ENCODE measurements at places on chromosomes 3 and 15. TPM values are rescaled to one million over a fixed set of nuclear protein-coding genes. Genes with fewer than 3 reads are reported as not detected.

The PPARG gene
- total RNA-seq, result 3.9 TPM

The SLCO2A1 gene
- 1.8 TPM for total RNA-seq

The NANOGP8 gene
- total RNA-seq, result not detected

The IL12A gene
- total RNA-seq, result 7.5 TPM

The GFM1 gene
- total RNA-seq, result 78.4 TPM

The ISL2 gene
- 0.28 TPM for total RNA-seq

The CD276 gene
- 35.7 TPM for total RNA-seq

The TADA3 gene
- total RNA-seq, result 63.1 TPM

The GP5 gene
- 0.69 TPM for total RNA-seq

The TMEM108 gene
- 12.5 TPM for total RNA-seq

The IDH3A gene
- total RNA-seq, result 47.1 TPM

The RCCD1 gene
- 18.0 TPM for total RNA-seq

The ATP10A gene
- total RNA-seq, result 4.2 TPM

The CORO2B gene
- 16.7 TPM for total RNA-seq

The DUOXA2 gene
- total RNA-seq, result not detected

The REC114 gene
- not detected for total RNA-seq

The ST8SIA2 gene
- total RNA-seq, result 9.0 TPM

The GOLGA8T gene
- 1.1 TPM for total RNA-seq

The HEXA gene
- 52.8 TPM for total RNA-seq

The GOLGA8S gene
- 0.39 TPM for total RNA-seq

The SPPL2A gene
- total RNA-seq, result 69.8 TPM

The LIPC gene
- total RNA-seq, result 0.94 TPM

The FAM81A gene
- total RNA-seq, result 5.7 TPM

The SUSD5 gene
- 5.6 TPM for total RNA-seq

The TMA7 gene
- 120 TPM for total RNA-seq

The TRIP4 gene
- total RNA-seq, result 15.3 TPM

The DLG1 gene
- total RNA-seq, result 130 TPM

The FOXB1 gene
- total RNA-seq, result 2.0 TPM

The WNT5A gene
- total RNA-seq, result 25.0 TPM

The OR4F15 gene
- total RNA-seq, result not detected

The LSMEM2 gene
- 0.44 TPM for total RNA-seq

The RAMAC gene
- total RNA-seq, result 26.8 TPM

The SPRED1 gene
- 85.8 TPM for total RNA-seq

The CHD2 gene
- total RNA-seq, result 105 TPM

The GNAT1 gene
- not detected for total RNA-seq

The ZBTB47 gene
- 23.8 TPM for total RNA-seq

The SV2B gene
- 6.6 TPM for total RNA-seq

The FHIT gene
- 8.4 TPM for total RNA-seq

The MUSTN1 gene
- 4.5 TPM for total RNA-seq

The OR4F6 gene
- not detected for total RNA-seq

The ATXN7 gene
- 14.6 TPM for total RNA-seq

The RTP1 gene
- total RNA-seq, result 0.40 TPM

The GHSR gene
- total RNA-seq, result 0.17 TPM

The LEKR1 gene
- 2.4 TPM for total RNA-seq

The INTS14 gene
- total RNA-seq, result 24.4 TPM

The TGFBR2 gene
- total RNA-seq, result 76.7 TPM

All from spinal cord (tissue), 10 donors.